Thyroid gland (tissue), 4 donors: ENCODE measurements at places on chromosomes 7 and 10. TPM values are rescaled to one million over a fixed set of nuclear protein-coding genes. Genes with fewer than 3 reads are reported as not detected.

FXYD4 gene
- total RNA-seq = not detected

C10orf67 gene
- total RNA-seq = 0.54 TPM

CHN2 gene
- total RNA-seq = 39.2 TPM

CUZD1 gene
- total RNA-seq = 0.45 TPM

GNAT3 gene
- not detected for total RNA-seq
